SW 1271 (cell line): ENCODE measurements at places on chromosomes 11 and 22.

- DNase-seq = no peak
These were observed 33.1 kb downstream of the HIPK3 start for GRCh38 chr11:33290319-33290718.

DNA sequence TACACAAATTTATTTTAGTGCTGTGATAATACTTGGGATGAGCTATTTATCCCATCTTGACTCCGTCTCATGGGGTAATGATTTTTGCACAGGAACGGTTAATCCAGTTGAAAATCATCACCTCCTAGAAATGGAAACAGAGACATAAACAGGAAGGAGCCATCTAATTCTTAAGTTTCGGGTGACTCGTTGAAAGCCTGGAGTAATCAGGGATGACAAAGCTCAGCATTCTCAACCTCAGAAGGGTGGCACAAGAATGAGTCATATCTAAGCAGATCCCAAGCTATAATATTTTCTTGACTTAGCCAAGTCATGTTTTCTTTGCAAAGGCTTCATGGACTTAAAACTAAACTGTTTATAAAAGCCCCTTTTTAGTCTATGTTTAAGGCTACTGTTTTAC is 280.8 kb upstream of the CCDC90B start:
- DNase-seq = no peak

- DNase-seq = no peak
These were observed 123.4 kb upstream of the OR9Q1 start for GRCh38 chr11:57900320-57900719.

GRCh38 chr22:37186228-37186996 is 1.6 kb downstream of the C1QTNF6 start:
- DNase-seq = peak; percentile 50

DNA sequence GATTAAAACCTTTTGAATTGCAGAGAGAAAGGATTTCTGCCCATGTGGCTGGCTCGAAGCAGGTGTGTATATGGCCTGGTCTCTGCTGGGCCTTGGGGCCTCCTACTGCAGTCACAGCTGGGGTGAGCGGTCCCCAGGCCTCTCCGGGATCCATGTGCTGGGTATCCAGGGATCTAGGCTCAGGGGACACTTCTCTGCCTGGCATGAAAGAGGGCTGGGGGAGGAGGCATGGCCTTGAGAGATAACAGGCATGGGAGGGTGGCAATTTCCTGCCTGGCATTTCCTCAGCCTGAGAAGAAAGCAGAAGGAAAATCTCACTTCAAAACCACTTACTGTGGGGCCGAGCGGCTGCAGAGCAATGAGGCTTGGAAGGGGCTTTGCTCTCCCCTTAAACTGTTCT is 20.3 kb upstream of the PARVG start:
- no peak for DNase-seq

- no peak for DNase-seq
These were observed 13.0 kb downstream of the OR52K1 start for GRCh38 chr11:4495487-4495886.

DNA sequence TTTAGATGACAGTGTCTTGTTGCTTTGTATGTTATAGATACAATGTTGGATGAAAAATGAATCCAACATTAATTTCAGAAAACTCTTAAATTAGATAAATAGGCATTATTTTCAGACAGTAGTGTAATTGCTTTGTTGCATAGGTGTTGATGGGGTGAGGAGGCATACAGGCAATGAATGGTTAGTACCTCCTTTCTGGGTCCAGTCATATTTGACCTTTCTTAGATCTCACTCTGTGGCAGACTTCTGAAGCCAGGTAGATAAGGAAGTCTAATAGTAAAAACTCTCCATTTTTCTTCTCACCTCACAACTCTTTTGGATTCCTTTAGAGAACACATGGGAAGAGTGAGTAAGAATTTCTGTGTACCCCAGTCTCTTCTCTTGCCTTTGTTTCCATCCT is 31.8 kb downstream of the BIRC2 start:
- no peak for DNase-seq

DNA sequence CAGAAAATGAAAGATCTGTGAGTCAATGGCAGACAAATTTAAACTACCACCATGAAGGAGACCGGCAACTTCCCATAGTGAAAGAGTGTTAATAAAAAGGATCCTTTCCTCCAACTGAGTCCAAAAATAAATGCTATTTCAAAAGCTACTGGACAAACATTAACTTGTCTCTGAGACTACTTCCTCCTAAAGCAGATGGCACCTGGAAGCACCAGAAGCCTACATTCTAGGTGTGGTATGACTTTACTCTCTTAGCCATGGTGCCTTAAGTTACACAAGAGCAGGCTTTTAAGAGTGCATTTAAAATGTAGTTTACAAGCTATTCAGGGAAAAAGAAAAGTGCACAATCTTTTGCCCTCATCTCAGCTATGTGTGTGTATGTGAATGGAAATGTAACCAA is 2.5 kb downstream of the ARHGAP32 start:
- DNase-seq = no peak

- no peak for DNase-seq
These were observed 988.1 kb downstream of the NTM start for GRCh38 chr11:132358573-132358953.

- no peak for DNase-seq
These were observed 45.9 kb downstream of the CKAP5 start for GRCh38 chr11:46800177-46800576.

DNA sequence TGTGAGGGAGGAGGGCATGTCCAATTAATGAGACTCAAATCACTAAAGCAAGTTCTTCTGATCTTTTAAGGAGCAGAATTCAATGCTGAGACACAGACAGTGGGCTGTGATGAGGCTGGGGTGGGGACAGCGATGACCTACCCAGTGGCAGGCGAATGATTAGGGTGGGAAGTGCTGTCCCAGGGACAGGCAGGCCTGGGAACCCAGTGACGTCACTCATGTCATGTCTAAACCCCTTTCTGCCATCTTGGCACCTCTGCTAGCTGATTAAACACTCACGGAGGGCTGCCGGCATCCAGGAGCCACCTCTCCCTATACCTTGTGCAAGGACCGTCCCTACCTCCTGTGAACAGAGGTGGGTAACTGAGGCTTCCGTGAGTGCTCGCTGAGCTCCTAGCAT is 1235.2 kb downstream of the TBC1D22A start:
- DNase-seq = no peak

GRCh38 chr11:37747121-37747520 is 1149.1 kb upstream of the RAG2 start:
- DNase-seq = no peak

- no peak for DNase-seq
These were observed 690.1 kb downstream of the METTL15 start for GRCh38 chr11:28798286-28798685.

DNA sequence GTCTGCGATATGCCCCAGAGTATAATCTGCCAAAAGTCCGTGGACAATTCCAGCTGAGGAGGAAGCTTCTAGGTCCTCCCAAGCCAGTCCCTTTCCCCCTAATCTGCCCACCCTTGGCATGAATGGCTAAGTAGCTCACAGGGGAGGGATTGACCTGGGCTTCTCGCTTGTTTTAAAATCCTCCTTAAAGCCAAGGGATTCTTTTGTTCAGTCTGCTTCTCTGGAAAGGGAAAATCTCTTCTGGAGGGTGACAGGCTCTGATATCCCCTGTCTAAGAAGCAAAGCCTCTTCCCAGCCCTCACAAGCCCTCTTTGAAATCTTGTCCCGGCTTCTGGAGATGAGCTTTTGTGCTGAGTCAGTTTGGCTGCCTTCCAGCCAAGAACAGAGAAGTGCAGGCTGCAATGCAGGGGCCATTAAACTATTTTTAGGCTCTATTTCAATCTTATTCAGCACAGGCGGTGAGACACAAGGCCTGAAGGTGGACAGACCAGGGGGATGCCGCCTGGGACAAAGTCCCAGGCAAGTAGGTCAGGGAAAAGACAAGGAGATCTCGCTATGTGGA is 23.9 kb downstream of the NEFH start:
- DNase-seq = no peak

GRCh38 chr22:23215294-23216241 is 35.3 kb downstream of the BCR start:
- no peak for DNase-seq

- DNase-seq = no peak
These were observed 630 bp downstream of the PIK3IP1 start for GRCh38 chr22:31291481-31292235.

GRCh38 chr11:106133529-106133928 is 56.1 kb downstream of the AASDHPPT start:
- DNase-seq = peak; percentile 22

DNA sequence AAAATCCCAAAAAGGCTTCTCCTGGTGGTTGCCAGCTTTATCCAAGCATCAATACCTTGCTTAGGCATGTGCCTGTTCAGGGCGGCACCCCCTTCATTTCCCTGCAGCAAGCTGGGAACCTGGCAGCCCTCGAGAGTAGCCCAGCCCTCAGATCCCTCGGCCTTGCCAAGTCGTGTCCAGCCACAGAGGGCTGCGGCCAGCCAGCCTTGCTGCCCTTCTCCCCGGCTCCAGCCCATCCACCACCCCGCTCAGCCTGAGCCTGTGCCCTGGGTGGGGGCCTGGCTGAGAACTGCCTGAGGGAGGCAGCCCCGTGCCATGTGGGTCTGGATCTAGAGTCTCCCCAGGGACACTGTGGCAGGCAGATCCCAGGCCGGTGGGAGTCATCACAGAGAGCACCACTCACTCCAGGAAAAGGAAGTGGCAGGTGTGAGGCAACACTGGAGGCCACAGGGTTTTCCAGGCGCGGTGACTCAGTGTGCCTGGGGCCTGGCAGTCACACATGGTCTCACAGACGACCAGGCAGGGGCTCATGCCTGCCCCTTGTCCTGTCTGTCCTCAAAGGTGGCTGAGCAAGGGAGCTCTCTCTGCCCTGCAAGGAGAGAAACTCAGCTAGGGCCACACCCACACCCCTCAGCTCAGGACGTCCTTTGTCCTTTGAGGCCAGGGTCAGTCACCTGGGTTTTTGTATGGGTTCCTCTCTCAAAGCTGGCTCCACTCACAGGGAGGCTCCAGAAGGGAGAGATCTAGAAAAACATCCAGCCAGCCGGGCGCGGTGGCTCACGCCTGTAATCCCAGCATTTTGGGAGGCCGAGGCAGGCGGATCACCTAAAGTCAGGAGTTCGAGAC is 12.2 kb upstream of the CDC42BPG start:
- peak; percentile 92 for DNase-seq

- no peak for DNase-seq
These were observed 78.3 kb downstream of the MICAL2 start for GRCh38 chr11:12188548-12189317.

GRCh38 chr11:1036303-1036923 is at the start of gene MUC6:
Gene MUC6, minus strand, starts transcription at chr11:1036718. Its CDS starts 63 bp downstream, at chr11:1036655.
- DNase-seq = no peak

DNA sequence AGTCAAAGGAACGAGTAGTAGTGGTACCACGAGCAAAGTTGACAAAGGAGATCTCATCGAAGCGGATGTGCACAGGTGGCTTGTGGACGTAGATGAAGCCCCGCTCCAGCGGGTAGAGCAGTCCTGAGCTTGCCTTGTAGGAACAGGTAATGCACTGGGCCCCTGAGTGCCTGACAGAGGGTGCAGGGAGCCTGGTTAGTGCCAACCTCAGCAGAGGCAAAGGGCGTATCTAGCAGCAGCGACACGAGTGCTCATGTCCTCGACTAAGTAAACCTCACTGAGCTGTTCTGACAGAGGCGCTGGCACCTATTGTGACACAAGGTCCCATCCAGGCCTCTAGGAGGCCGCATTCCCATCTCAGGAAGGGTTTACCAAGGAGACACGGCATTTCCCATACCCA is 4.0 kb downstream of the SSRP1 start:
- no peak for DNase-seq

DNA sequence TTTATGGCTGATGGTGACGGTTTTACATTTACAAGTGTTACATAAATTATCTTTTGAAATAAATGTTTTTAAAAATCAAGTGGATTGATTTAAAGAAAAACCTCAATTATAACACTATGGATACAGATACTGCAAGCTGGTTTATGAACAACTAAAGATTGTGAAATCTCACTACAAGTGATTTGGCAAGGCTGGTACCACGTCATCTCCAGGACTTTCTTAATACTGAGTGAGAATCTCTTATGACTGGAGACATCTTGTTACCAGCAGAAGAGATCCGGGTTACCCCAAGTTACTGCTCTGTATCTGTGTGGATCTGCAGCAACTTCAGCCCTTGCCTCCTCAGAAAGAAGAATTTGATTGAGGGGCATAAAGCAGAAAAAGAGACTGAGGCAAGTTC is 452.9 kb downstream of the MN1 start:
- DNase-seq = no peak

- DNase-seq = no peak
These were observed 10.5 kb upstream of the MS4A2 start for GRCh38 chr11:60077981-60078380.

DNA sequence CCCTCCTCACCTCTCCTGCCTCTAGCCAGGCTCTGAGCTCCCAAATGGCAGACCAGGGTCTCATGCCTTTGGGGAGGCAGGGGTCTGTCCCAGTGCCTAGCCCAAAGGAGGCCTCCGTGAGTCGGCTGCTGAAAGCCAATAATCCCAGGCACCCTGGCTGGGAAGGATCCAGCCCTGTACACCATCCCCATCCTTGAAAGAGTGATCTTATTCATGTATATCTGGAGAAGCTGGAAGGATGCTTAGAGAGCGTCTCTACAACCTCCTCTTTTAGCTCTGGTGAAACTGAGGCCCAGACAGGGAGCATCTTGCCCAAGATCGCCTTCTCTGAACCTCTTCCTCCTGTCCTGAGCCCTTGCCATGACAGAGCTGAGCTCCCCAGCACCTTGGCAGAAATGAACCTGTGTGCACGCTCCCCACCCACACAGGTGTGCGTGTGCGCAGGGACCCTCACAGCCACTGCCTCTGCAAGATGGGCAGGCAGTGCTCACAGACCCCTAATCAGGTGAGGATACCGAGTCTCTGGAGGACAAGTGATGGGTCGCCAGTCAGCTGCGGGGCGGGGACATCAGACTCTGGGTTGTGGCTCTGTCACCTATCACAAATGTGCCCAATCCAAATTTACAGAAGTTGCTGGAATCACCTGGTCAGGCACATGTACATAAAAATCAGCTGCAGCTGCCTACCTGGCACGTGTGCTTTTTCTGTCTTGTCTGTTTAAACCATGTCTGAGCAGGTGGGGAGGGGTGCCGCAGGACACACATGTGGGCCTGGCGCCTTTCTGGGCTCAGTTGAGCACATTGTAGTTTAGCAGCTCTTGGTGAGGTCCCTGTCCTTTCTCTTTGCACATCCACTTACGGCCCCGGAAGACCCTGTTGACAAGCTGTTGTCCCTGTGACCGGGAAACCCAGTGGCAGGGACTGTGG is 49.3 kb upstream of the WNT7B start:
- DNase-seq = no peak

DNA sequence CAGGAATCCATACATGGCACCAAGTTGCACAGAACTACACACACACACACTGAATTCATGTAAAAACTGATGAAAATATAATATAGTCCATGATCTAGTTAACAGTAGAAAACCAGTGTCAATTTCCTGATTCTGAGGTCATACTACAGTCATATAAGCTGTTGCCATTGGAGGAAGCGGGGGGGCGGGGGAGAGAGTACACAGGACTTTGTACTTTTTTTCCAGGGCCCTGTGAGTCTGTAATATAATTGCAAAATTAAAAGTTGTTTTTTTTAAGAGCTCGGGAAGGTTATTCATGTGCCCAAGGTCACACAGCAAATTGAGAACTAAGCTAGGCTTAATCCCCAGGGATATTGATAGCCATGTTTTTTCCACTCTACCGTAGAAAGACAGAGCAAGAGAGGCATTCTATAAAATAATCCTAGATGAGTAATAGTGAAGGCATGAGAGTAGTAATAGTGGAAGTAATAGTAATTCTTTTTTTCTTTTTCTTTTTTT is 312.3 kb downstream of the MN1 start:
- DNase-seq = no peak

- DNase-seq = no peak
These were observed 4.9 kb downstream of the PTDSS2 start for GRCh38 chr11:454801-455565.
